ENCODE measurements at places on chromosomes 16 and 17.

DNA sequence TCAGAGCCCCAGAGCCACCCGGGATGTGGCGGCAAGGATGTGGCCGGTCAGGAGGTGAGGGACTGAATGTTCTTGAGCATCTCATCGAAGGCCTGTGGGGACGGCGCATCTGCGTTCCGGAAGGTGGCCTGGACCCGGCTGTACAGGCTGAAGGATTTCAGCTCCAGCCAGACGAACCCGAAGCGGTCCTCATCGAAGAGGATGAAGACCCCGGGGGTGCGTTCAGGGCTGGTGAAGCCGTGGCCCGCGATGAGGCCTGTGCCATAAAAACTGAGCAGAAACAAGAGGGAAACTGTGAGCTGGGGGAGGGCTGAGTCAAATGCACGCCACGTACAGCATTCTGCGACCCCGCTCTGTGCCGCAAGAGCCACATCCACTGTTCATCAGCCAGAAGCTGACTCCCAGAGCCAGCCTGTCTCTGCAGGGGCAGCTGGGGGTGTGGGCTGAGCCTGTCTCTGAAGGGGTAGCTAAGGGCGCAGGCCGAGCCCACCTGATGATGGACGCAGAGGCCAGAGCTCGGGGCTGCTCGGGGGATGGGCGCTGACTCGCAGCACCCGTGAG lies 14.1 kb upstream of the C16orf95 start:
- no peak for DNase-seq

DNA sequence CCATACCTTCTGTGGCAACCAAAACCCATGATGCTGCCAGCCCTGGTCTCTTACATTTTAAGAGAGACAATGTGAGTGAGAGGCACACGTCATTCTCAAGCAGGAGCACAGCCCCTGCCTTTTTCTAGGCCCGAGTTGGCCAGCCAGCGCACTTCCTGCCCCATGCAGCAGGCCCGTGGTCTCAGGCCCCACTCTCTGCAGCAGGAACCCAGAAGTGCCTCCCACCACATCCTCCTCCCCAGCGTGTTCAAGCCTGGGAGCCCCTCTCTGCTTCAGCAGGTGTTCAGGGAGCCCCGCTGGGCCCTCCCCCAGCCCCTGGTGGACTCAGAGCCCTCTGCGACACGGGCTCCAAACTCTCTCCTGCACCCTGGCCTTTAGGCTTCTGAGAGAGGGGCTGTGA lies 30.5 kb downstream of the ITGAE start:
- DNase-seq = no peak

- DNase-seq = no peak
Observed at GRCh38 chr17:68892658-68893057, 62.5 kb downstream of the ABCA8 start.

- DNase-seq = no peak
Observed at GRCh38 chr17:18920911-18921441, 31.0 kb upstream of the SLC5A10 start.

GRCh38 chr17:17590141-17590751 lies 1.3 kb downstream of the PEMT start:
- DNase-seq = no peak

Measured in activated naive CD4-positive, alpha-beta T cell treated with anti-CD3 and anti-CD28 coated beads, Interleukin-2, amount 50 U/mL, for 72 hours (primary cell).